CD4-positive, alpha-beta memory T cell (primary cell): ENCODE measurements at places on chromosomes 5 and 9. TPM values are rescaled to one million over a fixed set of nuclear protein-coding genes. Genes with fewer than 3 reads are reported as not detected.

GRCh38 chr9:89519366-89519805, 21.5 kb upstream of the SEMA4D start:
- peaks cover 73% of the 10 kb centered on the region for H3K4me1 ChIP-seq
- no peaks in the 10 kb centered on the region for H3K36me3 ChIP-seq
- no peak for DNase-seq
- no peaks in the 10 kb centered on the region for H3K27me3 ChIP-seq
- peak overlapping the region; percentile 34 for H3K27ac ChIP-seq

Gene CDO1
- 1.1 TPM for total RNA-seq

- no peaks in the 10 kb centered on the region for H3K36me3 ChIP-seq
- H3K27me3 ChIP-seq: no peaks in the 10 kb centered on the region
- no peak overlapping the region for H3K27ac ChIP-seq
- H3K4me1 ChIP-seq: peaks cover 7% of the 10 kb centered on the region
- H3K4me3 ChIP-seq: no peak overlapping the region
Observed at GRCh38 chr5:176369934-176370711, 4.8 kb downstream of the ARL10 start.

Gene PCDHGB6
- 0.22 TPM for total RNA-seq

Gene CCDC183
- 2.3 TPM for total RNA-seq

- no peak for DNase-seq
- H3K27ac ChIP-seq: no peak overlapping the region
- no peak overlapping the region for H3K4me3 ChIP-seq
- H3K27me3 ChIP-seq: no peaks in the 10 kb centered on the region
Observed at GRCh38 chr9:15755660-15756059, 202.8 kb downstream of the CCDC171 start.

Gene MIGA2
- total RNA-seq: 80.5 TPM

DNA sequence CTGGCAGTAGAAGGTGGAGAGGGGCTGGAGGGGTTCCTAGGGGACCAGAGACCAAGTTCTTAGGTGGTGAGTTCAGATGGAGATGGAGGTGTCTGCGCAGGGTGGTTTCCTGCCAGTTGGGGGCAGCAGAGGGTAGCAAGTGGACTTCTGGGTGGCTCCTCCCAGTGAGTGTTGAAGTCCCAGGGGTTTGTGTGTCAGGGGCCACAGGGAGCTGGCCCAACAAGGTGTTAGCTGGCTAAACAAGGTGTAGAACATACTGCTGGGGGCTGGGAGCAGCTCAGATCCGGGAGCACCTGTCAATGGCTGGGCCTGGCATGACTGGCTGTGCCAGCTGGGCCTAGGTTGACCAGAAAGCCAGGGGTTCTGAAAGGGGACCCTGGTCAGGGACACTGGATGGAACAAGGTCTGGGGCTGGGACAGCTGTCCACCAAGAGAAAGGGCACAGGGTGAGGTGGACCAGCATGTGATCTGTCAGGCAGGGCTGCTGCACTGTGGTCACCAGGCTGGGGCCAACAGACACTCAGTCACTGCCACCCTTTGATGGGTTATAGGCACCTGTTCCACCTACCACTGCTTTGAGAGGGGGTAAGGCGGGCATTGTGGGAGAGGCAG, 35.6 kb downstream of the DAB2IP start:
- H3K36me3 ChIP-seq: no peaks in the 10 kb centered on the region
- DNase-seq: no peak
- no peaks in the 10 kb centered on the region for H3K27me3 ChIP-seq
- no peaks in the 10 kb centered on the region for H3K4me1 ChIP-seq
- H3K4me3 ChIP-seq: no peak overlapping the region
- no peak overlapping the region for H3K27ac ChIP-seq

Gene GDA
- total RNA-seq: not detected

DNA sequence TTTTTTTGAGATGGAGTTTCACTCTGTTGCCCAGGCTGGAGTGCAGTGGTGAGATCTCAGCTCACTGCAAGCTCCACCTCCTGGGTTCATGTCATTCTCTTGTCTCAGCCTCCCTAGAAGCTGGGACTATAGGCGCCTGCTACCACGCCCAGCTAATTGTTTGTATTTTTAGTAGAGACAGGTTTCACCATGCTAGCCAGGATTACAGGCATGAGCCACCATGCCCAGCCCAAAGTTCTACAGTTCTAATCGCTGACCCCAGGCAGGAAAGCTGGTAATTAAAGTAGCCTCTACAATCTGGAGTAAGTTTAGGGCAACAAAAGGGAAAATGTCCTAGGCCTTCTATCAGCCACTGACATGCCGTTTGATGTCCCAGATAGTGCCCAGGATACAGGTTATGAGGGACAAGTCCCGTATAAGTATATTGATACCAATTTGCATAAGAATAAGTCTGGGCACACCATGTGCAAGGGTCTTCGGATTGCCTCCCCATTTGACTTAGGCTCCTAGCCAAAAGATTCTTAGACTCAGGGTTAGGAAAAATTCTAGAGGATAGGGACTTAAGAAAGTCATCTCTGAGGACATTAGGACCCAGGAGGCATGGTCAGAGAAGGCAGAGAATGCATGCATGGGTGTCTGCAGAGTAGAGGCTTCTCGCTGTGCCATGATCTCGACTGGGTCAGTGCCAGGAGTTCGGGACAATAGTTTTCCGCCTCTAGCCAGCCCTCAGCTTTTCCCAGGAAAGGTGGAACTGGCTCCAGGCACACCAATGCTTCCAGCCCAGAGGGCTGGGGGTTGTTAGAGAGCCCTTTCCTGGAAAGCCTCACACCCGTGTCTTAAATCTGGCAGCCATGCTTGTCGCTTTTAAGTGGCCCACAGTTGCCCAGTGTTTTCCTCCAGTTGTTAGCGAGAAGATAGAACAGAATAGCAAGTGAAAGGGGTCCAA, 1111.1 kb downstream of the TAF11L14 start:
- peak overlapping the region; percentile 69 for H3K27ac ChIP-seq
- peak overlapping the region; percentile 92 for H3K4me3 ChIP-seq
- peaks cover 52% of the 10 kb centered on the region for H3K4me1 ChIP-seq
- no peaks in the 10 kb centered on the region for H3K27me3 ChIP-seq

Gene KIAA1958
- total RNA-seq: 5.1 TPM

Gene TLX3
- total RNA-seq: not detected

GRCh38 chr9:100108559-100108958, 9.5 kb downstream of the INVS start:
- H3K27ac ChIP-seq: no peak overlapping the region
- peaks cover 30% of the 10 kb centered on the region for H3K36me3 ChIP-seq
- H3K4me3 ChIP-seq: no peak overlapping the region

DNA sequence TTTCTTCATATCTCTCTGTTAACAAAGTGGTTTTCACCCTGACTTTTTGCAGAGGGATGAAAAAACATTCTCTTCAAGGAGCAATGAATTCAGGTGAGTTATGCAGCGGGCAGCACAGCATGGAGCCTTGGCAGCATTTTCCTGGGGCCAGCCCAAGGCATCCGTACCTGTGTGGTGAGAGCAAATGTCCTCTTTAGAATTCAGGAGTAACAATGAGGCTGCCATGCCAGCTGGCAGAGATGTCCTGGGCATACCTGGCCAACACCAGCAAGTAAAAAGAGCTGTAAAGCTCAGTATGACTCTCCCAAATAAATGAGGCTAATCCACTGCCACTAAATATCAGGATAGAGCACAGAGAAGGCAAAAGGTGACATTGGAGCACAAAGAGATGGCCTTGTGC, 277.6 kb upstream of the TRPC7 start:
- H3K36me3 ChIP-seq: no peaks in the 10 kb centered on the region
- H3K27ac ChIP-seq: no peak overlapping the region
- H3K4me3 ChIP-seq: no peak overlapping the region
- H3K4me1 ChIP-seq: no peaks in the 10 kb centered on the region
- no peaks in the 10 kb centered on the region for H3K27me3 ChIP-seq

DNA sequence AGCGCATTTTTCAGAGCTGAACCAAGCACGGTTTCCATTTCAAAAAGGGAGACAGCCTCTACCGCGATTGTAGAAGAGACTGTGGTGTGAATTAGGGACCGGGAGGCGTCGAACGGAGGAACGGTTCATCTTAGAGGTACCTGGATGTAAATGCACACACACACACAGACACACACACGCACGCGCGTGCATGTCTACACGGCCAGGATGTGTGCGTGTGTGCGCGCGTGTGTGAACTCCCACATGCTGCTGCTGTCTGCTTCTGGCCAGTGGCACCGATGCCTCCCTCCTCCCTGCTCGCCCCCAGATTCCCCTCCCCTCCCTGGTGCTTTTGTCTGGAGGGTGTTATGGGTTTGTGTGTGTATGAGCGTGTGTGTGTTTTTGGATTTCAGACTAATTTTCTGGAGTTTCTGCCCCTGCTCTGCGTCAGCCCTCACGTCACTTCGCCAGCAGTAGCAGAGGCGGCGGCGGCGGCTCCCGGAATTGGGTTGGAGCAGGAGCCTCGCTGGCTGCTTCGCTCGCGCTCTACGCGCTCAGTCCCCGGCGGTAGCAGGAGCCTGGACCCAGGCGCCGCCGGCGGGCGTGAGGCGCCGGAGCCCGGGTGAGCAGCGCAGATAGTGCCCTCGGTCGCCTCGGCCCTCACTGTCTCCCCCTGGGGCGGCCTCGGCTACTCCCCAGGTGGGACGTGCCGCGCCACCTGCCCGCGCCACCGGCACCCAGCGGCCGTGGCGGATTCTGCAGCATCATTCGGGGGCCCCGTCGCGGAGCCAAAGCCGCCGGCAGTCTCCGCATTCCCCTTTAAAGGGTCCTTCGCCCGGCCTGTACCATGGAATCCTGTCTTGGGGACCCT, at the start of gene NTRK2:
Gene NTRK2 (plus strand): TSS at position 442 of the 850 bp plus-strand sequence. CDS start 1,020 bp downstream, outside the sequence.
- no peaks in the 10 kb centered on the region for H3K36me3 ChIP-seq
- no peak within 1 kb of the TSS for H3K27ac ChIP-seq
- peak within 1 kb of the TSS; percentile 32 for H3K4me3 ChIP-seq
- H3K27me3 ChIP-seq: peaks cover 4% of the 10 kb centered on the region
- H3K4me1 ChIP-seq: peaks cover 22% of the 10 kb centered on the region
- peak; percentile 8 for DNase-seq

GRCh38 chr5:169827769-169828168, 152.5 kb downstream of the INSYN2B start:
- H3K4me3 ChIP-seq: no peak overlapping the region
- H3K36me3 ChIP-seq: no peaks in the 10 kb centered on the region
- no peak for DNase-seq
- no peak overlapping the region for H3K27ac ChIP-seq
- no peaks in the 10 kb centered on the region for H3K4me1 ChIP-seq
- no peaks in the 10 kb centered on the region for H3K27me3 ChIP-seq

GRCh38 chr9:13744261-13744901, 464.9 kb upstream of the MPDZ start:
- H3K36me3 ChIP-seq: no peaks in the 10 kb centered on the region
- H3K27me3 ChIP-seq: no peaks in the 10 kb centered on the region
- no peaks in the 10 kb centered on the region for H3K4me1 ChIP-seq
- DNase-seq: no peak

GRCh38 chr9:106930477-106930876, 67.5 kb downstream of the ZNF462 start:
- no peak overlapping the region for H3K27ac ChIP-seq
- no peak for DNase-seq
- no peaks in the 10 kb centered on the region for H3K27me3 ChIP-seq

Gene HSPB3
- total RNA-seq: not detected

Gene ZNF454
- total RNA-seq: not detected

Gene DCTN3
- 57.8 TPM for total RNA-seq

DNA sequence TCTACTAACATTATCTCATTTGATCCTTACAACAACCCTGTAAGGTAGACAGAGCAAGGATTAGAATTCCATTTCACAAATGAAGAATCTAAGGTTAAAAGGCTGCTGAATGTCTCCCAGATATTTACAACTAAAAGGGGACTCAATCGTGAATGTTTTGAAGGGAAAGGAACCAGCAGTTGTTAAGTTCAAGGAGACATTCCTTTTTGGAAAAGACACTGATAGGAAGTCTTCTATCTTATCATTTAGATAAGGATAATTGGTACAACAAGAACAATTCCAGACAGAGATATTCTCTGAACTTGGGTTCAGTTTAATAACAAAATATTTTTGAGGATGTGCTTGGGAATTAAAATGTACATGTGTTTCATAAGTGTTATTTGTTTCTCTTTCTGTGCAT, 37.5 kb upstream of the CER1 start:
- DNase-seq: no peak
- no peak overlapping the region for H3K4me3 ChIP-seq
- no peak overlapping the region for H3K27ac ChIP-seq

DNA sequence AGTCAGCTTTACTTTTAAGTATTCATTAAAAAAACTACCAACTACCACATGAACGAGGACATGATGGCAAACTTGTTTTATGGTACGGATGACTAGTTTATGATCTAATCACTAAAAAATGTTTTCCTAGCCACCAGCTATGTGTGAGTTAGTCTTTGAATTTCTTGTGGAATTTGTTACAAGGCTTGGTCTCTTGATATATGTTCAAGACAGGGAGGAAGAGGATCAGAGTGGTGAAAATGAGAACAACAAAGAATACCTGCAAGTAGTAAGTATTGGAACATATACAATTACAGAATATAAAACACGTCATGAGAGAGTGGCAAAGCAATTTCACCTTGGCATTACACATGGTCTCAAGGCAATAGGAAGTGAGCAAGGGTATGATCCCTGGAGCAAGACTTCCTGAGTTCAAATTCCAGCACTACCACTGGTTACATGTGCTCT, 548.6 kb upstream of the TLE4 start:
- H3K27ac ChIP-seq: no peak overlapping the region
- H3K36me3 ChIP-seq: no peaks in the 10 kb centered on the region

Gene PFN3
- not detected for total RNA-seq

- H3K36me3 ChIP-seq: no peaks in the 10 kb centered on the region
- DNase-seq: no peak
- no peak overlapping the region for H3K27ac ChIP-seq
- H3K4me3 ChIP-seq: no peak overlapping the region
- peaks cover 5% of the 10 kb centered on the region for H3K4me1 ChIP-seq
Observed at GRCh38 chr9:127075624-127076372, 46.6 kb downstream of the ANGPTL2 start.

- no peaks in the 10 kb centered on the region for H3K27me3 ChIP-seq
- no peak overlapping the region for H3K4me3 ChIP-seq
- no peaks in the 10 kb centered on the region for H3K4me1 ChIP-seq
- no peak for DNase-seq
- H3K36me3 ChIP-seq: no peaks in the 10 kb centered on the region
Observed at GRCh38 chr5:175146733-175147132, 297.2 kb downstream of the DRD1 start.

GRCh38 chr9:19186232-19186631, 44.3 kb upstream of the DENND4C start:
- H3K4me3 ChIP-seq: no peak overlapping the region
- no peak for DNase-seq
- H3K4me1 ChIP-seq: peaks cover 22% of the 10 kb centered on the region
- H3K27me3 ChIP-seq: no peaks in the 10 kb centered on the region

Gene OR2K2
- total RNA-seq: not detected

- no peaks in the 10 kb centered on the region for H3K4me1 ChIP-seq
- H3K4me3 ChIP-seq: no peak overlapping the region
- no peak for DNase-seq
Observed at GRCh38 chr9:80489329-80489728, 917.6 kb downstream of the TLE4 start.

Gene CDC20B
- not detected for total RNA-seq

GRCh38 chr5:14327624-14328023, 184.5 kb downstream of the TRIO start:
- no peaks in the 10 kb centered on the region for H3K4me1 ChIP-seq
- no peak for DNase-seq
- H3K27me3 ChIP-seq: no peaks in the 10 kb centered on the region
- no peak overlapping the region for H3K4me3 ChIP-seq
